ENCODE measurements at places on chromosomes 2 and 18.

DNA sequence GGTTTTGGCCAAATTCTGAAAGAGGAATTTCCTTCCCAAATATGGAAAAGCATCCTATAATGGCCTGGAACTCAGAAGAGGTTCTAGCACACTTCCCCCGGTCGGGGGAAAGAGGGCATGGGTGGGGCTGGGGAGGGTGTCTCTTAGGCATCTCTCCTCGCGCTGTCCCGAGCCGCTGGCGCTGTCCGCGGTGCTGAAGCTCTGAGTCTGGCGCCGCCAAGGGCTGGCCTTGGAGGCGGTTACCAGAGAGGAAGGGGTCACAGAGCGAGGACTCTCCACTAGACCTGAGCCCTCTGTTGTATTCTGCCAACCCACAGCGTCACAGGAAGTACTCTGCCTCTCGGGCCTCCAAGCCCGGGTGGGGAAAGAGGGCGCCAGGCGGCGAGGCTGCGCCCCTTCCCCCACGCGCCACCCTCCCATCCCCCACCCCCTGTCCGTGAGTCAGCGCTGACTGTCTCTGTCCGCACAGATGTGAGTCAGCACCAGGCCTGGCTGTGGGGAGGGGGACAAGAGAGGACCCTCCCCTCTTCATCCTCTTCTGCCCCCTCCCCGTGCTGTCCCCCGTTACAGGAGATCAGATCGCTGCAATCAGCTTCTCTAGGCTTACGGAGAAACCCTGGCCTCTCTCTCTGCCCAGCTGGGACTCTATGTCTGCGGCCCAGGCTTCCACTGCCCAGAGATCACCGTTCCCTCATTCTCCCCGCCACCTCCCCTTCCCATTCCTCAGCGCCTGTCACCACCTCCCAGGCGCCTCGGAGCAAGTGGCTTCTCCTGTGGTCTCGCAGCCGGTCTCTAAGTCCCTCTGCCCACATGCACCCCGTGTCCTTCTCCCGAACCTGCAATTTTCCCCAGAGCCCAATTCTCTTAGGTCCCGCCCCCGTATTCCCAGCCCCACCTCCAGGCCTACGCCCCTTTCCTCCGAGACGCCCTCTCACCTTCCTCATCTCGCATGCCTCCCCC is 779 bp downstream of the PTPRN start:
- peak; percentile 29 for DNase-seq

- DNase-seq: no peak
These were observed 165.5 kb downstream of the GFPT1 start for GRCh38 chr2:69221512-69221911.

DNA sequence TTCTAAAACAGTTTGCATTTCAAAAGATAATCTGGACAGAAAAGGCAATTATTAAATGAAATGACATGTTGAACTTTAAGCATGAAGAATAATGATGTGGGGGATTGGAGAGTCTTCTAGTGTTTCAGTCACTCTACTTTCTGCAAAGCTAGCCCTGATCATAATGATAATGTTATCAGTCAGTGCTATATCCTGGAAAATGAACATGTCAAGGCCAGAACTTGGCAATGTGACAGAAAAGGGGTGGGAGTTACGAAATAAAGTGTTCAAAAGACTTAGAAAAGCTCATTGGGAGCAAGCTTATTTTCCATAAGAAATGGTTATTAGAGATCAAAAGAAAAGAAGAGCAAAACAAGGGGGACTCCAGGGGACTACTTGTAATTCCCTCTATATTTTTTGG is 288.5 kb upstream of the SLC8A1 start:
- DNase-seq: no peak

DNA sequence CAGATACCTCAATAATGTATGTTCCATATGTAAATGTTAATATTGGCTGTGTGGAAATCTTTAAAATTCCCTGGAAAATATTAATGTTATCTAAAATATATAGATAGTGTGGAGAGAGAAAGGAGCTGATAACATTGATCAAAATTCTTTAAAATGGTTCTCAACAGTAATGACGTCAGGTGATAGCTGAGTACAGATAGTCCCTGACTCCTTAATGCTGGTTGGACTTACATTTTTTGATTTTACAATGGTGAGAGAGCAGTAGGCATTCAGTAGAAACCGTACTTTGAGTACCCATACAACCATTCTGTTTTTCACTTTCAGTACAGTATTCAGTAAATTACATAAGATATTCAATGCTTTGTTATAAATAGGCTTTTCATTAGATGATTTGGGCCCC is 146.6 kb downstream of the GALNT3 start:
- no peak for DNase-seq

GRCh38 chr2:166520604-166521003 is 26.6 kb upstream of the SCN7A start:
- DNase-seq: no peak

- no peak for DNase-seq
These were observed 12.6 kb downstream of the AGAP1 start for GRCh38 chr2:235506291-235506996.

- no peak for DNase-seq
These were observed 70.6 kb downstream of the VWA3B start for GRCh38 chr2:98157557-98157956.

DNA sequence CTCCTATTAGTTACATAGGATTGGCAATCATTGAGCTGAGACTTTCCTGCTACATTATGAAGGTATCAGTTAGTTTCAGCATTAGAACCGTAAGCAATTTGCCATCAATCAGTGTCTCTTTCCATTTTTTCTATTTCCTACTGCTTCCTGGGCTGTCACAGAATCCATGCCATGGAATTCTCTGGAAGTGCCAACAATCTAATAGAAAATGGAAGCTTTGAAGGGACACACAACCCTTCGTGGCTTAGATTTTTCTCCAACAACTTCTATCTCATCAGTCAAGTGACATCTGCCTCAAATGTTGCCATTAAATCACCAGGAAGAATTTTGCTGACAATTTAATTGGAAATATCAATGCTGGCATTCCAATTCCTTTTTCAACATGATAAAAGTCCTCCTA is 183.5 kb upstream of the PARD3B start:
- no peak for DNase-seq

- DNase-seq: no peak
These were observed 441.5 kb downstream of the MTX2 start for GRCh38 chr2:176710657-176711186.

- DNase-seq: no peak
These were observed 7.7 kb downstream of the IGFBP5 start for GRCh38 chr2:216687646-216688045.

DNA sequence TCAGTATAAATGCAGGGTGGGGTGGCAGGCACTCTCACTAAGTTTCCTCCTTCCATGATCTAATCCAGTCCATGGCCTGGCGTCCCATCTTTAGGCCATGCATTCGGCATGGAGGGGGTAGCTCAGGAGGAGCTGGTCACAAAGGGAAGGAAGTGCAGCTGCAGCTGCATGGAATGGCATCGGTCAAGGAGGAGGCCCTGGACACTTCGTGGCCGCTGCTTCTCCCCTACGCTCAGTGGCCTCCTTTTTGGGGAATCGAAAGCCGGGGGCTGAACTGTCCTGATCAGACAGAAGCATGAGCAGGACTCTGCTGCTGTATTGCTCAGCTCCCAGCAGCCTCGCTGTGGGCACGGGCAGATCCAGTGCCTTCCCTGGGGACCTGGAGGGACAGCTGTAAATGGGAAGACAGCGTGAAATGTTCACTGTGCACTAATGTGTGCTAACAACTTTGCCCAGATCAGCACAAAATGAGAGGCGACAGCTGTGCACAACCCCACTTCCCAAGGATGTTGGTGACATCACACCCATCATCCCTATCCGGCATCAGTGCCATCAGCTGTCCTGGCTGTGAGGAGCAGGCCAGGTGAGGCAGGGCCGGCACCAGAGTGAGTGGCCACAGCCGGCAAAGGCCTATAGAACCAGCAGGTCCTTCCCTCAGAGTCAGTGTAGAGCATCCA is 520.1 kb upstream of the RAB6C start:
- no peak for DNase-seq

All from activated CD4-positive, CD25-positive, alpha-beta regulatory T cell treated with anti-CD3 and anti-CD28 coated beads, Interleukin-2, amount 50 U/mL, for 16 hours (primary cell).